Left ventricle myocardium superior (tissue), 1 donor: ENCODE measurements at places on chromosomes 16 and 17. TPM values are rescaled to one million over a fixed set of nuclear protein-coding genes. Genes with fewer than 3 reads are reported as not detected.
A peak's percentile ranks its signal among the peaks of the same experiment; 100 is the strongest.

GRCh38 chr17:8867361-8867981 is at the start of gene PIK3R6:
Gene PIK3R6, minus strand, starts transcription at chr17:8867674. Its CDS starts 17,880 bp downstream, at chr17:8849794.
- DNase-seq = no peak

DNA sequence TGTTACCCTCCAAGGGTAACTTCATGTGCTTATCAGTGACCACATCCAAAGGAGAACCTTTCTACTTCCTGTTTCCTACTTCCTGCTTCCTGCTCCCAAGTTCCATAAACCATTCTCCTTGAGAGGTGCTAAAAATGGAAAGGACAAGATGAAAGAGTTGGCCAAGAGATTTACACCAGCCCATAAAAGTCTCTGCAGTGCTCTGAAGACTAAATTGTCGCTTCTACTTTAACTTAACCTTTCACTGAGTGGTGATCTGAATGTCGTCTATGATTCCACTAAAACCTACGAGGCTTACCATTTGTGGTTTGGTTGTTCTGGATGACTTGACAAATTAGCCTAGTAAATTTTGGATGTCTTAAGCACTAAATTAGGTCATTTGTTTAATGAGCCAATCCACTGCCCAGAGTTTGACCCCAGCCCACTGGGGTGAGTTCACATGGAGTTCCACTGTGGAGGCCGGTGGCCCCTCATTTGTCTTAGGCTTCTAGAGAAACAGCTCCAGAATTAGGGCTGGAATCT is 333.1 kb downstream of the FOXL1 start:
- no peak for DNase-seq

The GFER gene
- 32.2 TPM for total RNA-seq

The SLC38A8 gene
- total RNA-seq = 2.0 TPM

The MPP3 gene
- 55.5 TPM for total RNA-seq

The CA10 gene
- not detected for total RNA-seq

GRCh38 chr17:27572665-27573064 is 58.3 kb upstream of the LGALS9 start:
- no peak for DNase-seq

DNA sequence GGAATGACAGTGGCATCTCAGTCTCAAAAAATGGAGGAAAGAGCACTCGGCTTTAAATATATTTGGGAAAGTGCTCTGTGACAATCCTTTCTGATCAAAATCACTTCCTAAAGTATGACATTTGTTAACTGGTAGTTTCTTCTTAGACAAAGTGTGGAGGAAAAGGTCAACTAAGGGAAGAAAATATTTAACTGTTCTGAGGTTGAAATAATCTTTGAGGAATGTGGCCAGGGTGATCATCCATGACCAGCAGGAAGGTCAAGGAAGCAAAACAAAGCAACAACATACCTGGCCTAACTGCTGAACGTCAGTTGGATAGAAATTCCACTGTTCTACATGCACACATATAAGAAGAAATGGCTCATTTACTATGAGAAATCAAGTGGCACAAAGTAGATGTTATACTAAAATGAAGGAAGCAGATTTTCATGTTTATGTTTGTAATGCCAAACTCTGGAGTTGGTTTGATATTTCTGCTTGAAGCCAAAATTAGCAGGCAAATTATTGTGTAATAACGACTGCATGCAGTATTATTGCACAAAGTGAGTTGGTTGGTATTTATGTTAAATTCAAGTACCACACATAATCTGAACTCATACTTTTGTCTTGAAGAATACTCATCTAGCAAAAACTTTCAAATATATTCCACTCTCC is 87.3 kb upstream of the CORO6 start:
- DNase-seq = no peak

The SLC35G6 gene
- not detected for total RNA-seq

DNA sequence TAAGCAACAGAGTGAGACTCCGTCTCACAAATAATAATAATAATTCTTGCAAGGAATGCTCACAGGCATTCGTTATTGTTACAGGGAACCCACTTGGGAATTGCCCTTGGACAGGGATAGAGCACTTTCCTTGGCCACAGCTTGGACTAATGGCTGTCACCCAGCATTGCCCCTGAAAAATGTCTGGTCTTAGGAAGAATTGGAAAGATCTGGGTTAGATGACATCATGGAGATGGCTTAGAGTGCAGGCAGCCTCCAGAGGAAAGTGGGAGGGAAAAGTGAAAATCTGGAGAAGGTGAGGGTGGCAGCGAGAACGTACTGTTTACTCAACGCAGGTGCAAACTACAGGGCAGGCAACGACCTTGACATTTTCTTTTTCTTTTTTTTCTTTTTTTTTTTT is 59.3 kb upstream of the MRTFB start:
- no peak for DNase-seq

- DNase-seq = no peak
Measured at GRCh38 chr17:43732958-43733357, 25.6 kb downstream of the SOST start.

DNA sequence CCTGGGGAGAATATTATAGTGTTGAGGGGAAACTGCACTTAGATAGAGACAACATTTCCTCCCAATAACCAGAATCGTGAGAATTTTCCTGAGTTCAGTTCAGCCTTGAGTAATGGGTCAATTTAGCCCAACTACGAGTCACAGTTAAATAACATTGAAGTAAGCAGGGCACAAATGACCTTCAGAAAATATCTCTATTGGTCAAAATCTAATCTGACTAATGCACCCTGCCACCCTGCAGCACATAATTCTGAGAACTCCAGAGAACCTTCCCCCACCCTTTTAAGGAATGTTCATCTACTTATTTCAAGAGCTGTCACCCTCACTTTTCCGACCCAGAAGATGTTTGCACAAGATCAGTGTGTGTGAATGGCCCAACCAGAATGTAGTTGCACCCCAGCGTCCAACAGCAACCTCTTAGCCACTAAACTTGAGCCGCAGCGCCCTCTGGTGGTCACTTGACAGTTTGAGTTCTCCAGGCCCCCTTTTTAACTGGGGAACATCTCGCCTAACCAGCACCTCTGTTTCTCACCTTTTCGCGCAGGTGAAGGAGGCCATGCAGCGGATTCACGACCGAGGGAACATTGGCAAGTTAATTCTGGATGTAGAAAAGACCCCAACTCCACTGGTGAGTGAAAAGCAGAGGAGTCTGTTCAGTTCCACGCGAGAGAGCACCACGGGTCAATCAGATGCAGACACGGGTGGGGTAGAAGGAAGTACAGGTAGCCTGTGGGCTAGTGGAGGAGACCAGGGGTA is 50.9 kb upstream of the CLEC3A start:
- DNase-seq = peak; percentile 89

The ADPRM gene
- 4.8 TPM for total RNA-seq

DNA sequence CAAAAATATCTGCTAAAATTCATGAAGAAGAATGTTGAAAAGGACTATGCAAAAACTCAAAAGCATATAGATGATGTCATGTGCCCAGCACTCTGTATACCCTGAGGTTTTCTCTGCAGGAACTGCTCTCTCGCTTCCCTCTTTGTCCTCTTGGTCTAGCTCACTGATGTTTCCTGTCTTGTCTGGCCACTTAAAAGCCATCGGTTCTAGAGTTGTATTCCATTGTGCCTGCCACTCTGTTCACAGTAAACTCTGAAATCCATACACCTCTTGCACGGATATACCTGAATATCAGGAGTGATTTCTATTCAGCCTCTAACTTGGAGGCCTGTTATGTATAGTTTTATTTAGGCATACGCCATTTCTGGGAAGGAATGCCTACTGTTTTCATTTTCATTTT is 101.0 kb upstream of the CNTNAP4 start:
- DNase-seq = no peak

DNA sequence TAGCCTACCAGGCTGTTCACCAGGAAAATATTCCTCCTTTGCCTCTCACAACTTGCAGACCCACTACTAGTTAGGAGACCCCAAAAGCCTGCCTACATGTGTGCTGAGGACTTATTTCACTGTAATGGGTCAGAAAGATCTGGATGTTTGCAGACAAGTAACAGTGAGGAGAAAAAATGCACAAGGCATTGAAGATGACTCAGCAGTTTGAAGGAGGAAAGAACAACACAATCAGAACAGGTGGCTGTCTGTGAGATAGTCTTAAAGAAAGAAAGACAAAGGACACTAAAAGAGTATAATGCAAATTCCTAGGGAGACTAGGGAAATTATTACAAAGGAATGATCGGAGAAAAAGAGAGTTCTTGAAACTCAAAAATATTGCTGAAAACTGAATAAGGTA is 69.0 kb downstream of the ANKFN1 start:
- no peak for DNase-seq

- no peak for DNase-seq
Measured at GRCh38 chr16:56480776-56481467, 29.6 kb downstream of the OGFOD1 start.

DNA sequence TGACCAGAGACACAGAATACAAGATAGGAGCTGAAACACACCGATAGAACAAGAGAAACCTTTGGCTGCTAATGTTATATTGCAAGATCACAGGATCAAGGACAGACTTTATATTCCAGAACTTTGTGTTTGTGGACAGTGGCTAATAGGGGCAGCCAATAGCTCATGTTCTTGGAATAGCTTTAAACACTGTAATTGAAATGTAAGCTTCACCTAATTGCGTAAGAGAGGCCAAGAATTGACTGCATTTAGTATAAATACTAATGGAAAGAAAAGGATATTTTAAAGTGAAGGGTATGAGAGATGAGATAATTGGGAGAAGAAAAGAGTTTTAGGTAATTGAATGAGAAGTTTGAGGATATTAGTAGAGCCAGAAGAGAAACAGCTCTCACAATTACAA is 758.8 kb downstream of the CDH11 start:
- no peak for DNase-seq

GRCh38 chr16:86324320-86324719 is 186.0 kb upstream of the FOXF1 start:
- DNase-seq = no peak

DNA sequence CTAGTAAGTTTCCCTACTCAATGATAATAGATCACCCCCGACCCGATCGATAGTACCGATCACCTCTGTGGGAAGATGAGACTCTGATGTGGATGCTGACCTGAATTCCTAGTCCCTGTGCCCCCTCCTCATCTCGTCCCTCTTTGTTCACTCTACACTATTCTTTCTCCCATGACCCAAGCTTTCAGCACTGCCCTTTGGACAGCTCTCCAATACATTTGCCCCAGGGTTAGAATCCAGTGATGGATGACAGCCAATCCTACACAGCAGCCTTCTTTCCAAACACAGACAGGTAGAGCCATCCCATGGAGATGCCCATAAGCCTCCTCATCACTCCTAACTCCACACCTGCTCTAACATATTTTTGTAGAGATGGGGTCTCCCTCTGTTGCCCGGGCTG is 141.1 kb downstream of the GSG1L start:
- DNase-seq = no peak

The TBC1D3C gene
- not detected for total RNA-seq

- DNase-seq = peak; percentile 61
Measured at GRCh38 chr17:45129426-45129939, 2.8 kb downstream of the PLCD3 start.

DNA sequence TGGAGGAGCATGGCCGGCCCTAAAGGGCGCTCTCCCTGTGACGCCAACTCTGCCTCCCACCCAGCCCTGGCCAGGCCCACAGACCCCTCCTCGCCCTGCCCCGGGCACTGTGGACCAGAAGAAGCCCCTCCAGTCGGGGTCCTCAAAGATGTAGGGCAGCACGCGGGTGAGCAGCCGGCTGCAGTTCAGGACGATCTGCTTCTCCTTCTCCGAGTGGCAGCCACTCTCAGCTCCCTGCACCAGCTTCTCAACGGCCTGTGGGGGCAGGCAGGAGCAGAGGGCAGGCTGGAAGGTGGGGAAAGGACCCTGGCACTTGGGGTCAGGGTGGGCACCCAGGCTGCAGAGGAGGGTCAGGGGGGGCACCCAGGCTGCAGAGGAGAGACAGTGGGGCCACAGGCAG is 8.9 kb downstream of the HID1 start:
- no peak for DNase-seq

The KRT40 gene
- not detected for total RNA-seq

DNA sequence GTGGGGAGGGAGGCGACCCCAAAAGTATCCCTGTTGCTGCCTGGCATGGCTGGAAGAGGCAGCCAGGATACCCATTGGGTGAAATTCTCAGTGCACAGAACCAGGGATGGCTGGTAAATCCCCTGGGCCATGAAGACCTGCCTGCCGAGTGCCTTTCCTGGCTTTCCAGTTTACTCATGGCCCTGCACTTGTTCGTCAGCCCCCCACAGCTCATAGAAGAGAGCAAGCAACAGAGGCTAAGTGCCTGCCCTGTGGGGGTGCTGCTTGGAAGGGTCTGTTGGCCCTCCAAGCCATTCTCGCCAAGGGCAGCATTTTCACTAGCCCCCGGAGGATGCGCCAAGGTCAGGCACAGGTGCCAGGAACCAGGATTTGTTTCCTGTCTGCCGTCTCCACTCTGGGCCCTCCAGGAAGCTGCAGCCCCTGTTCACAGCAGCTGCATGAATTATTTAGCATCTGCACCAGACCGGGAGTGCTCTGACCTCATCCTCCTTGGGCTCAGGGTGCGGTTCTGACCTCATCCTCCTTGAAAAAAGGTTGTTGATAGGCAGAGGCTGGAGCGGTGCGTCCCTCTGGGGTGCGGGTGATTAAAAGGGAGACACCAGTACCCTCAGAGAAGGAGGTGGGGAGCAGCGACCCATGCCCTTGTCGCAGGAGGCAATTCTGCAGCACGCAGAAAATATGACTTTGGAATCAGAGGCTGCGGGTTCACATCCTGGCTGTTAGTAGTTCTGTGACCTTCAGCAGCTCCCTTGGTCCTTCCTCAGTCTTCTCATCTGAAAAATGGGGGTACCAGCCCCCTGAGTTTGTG is 14.2 kb upstream of the CD300A start:
- peak; percentile 49 for DNase-seq

- DNase-seq = no peak
Measured at GRCh38 chr17:19565817-19566575, 32.3 kb downstream of the SLC47A1 start.

The OR1A2 gene
- not detected for total RNA-seq

- no peak for DNase-seq
Measured at GRCh38 chr16:77647726-77648125, 74.6 kb upstream of the NUDT7 start.

The USP31 gene
- total RNA-seq = 25.0 TPM

The TPSG1 gene
- not detected for total RNA-seq

The PRSS27 gene
- total RNA-seq = 0.12 TPM

The RAMP2 gene
- total RNA-seq = 39.3 TPM

DNA sequence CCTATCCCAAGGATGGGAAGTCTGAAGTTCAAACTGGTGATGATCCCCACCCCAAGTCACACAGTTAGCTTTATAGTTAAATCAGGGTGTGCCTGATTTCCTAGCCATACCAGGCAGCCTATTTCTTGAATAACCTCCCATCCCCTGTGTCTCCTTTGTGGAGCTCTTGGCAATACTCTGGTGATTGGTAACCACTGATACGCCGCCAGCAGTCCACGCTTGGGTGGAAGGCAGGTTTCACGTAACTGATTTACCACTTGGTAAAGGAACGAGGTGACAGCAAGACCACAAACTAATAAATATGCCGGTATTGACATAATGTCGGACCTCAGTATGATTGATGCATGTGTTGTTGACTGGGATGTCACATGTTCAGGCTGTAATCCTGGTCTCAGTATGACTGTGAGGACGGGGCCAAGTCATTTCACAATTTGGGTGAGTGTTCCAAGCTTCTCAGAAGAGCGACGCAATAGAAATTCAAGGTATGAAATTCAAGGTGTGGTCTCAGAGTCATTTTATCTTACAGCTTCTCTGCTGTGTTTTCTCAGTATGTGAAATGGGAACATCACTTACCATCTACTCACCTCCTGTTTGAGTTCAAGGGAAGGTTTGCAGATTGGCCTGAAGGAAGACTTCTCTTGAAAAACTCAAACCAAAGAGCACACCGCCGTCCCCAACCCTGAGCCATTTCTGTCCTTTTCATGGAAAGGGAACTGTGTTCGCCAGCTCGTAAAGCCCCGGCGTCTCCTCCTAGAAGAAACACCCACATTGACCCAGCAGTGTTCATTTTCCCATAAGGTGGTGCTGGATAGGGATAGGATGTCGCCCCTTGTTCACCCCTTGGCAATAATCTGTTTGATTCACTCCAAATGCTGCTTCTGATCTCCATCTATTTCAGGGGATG is 678.9 kb downstream of the WWOX start:
- no peak for DNase-seq
